ENCODE measurements at places on chromosomes 5 and 9.

GRCh38 chr5:23289162-23289561 is 218.2 kb upstream of the PRDM9 start:
- DNase-seq, result no peak

DNA sequence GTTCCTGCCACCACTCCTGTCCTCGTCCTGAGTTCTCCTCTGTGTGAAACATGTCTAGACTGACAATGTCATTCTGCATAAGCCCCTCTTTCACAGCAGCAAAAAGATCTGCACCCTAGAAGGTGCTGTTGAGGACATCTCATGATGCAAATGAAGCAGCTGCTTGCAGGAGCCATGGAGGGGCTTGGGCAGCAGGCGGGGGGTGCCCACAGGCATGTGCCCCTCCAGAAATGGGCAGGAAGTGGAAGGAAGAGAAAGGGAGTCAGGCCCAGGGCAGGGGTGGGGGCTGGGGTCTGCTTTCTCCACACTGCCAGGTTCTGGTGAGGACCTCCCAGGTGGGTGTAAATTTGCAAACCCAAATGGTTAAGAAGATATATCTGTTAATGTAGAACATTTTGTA is 54.5 kb upstream of the KCNMB1 start:
- DNase-seq, result no peak

DNA sequence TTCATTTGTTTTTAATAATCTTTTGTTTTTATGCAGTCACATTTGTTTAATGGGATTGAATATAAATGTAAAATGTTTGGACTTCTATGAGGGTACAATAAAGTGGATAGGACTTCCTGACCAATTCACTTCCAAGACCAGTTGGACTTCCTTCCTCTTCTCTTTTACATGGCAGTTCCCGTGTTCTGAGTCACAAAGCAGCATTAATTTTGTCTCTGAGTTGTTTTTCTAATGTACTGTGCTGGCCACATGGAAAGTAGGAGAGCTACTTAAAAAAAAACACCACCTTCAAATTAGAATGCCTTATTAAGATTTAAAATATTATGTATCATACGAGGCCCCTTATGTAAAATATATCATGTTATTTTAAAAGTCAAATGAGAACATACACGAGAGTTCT is 87.3 kb downstream of the CCDC171 start:
- no peak for DNase-seq

- DNase-seq, result no peak
Observed at GRCh38 chr5:120146787-120147186, 317.3 kb upstream of the PRR16 start.

- no peak for DNase-seq
Observed at GRCh38 chr5:111643499-111643898, 113.5 kb downstream of the NREP start.

DNA sequence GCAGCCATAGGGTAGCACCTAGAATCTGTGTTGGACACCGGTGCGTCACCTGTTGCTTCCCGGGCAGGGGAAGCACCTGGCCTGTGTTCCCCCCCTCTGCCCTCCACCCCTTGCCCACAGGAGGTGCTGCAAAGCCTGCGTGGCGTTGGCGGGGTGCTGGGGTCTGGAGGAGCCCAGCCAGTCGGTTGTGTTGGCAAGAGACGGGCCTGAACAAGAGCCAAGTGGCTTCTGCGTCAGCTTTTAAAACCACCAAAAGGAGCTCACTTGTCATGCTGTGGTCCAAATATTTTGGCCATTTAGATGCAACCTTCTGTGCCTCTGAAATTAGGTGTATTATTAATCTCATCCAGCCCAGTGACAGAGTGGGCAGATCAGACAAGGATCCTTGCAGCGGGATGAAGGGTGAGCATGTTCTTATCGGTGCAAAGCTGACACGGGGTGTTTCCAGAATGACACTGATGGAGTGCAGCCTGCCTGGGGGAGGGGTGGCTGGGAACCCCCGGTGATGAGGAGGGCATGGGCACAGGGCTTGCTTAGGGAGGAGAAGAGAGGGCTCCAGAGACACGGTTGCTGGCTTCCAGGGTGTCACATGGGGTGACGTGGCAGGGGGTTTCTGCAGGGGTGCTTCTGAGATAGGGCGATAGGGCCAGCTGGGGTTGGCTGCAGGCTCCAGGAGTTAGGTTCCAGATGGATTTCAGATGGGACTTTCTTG is 9.7 kb upstream of the RXRA start:
- peak; percentile 78 for DNase-seq

DNA sequence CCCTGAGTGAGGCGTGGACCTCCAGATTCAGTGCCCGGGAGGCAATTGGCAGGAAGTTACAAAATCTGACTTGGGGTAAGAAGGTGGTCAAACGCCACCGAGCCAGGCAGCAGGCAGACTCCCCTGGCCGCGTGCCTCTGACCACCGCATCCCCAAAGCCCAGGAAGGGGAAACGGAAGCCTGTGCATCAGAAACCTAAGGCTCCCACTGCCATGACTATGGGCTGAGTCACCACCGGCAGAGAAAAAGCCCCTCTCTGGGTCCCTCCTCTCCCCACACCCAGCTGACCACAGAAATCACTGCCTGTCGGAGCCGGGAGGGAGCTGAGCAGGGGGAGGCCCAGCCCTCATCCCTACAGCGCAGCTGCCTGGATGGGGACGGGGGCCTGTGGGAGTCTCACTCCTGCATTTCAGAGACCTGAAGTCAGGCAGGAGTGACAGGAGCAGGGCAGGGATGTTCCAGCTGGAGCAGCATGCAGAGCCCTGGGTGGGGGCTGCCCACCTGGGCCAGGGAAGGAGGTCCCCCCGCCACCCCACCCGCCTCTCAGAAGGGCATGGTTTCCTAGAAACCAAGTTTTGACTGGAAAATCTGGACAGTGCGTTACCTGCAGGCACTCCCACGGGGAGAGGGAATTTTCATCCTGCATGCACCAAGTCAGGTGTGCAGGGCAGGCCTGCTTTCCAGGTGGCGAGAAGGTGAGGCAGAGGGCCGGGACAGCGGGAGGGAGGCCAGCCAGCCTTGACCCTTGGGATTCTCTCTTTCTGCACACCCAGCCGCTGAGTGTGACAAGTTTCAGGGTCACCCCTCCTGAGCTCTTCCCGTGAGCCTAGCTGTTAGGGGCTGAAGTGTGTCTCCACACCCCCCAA is 68.2 kb downstream of the LRSAM1 start:
- peak; percentile 95 for DNase-seq

- DNase-seq, result no peak
Observed at GRCh38 chr5:1800472-1801221, 560 bp upstream of the NDUFS6 start.

DNA sequence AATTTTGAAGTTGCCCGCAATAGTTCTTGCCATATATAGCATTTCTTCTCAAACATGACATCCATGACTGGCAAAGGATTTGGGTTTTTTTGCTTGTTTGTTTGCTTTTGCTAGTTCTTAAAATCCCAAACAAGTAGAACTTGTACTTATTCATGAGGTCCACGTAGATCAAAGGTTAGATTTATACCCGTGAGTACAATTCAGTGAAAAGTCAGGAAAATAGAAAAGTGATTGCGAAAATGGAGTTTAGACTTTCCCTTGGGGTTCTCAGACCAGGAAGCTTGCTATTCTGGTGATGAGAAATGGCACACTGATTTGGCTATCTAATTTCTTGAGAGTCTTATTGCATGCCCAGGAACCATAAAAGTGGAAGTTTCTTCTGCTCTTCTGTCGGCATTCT is 304.7 kb downstream of the CTNND2 start:
- DNase-seq, result no peak

DNA sequence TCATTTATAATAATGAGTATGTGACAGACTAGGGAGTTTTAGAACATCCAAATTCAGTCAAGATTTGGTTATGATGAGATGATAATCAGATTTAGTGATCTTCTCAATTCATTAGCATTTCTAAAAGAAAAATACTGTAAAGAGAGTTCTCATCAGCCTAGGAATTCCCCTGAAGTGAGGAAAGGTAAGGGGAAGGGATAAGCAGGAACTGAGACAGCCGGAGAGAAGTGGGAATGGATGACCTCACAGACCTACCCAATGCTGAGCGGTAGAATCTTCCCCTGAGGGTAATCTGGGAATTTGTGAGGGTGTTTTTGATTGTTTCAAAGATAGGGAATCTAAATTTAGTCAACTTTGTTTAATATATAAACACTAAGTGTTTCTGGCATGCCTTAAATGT is 16.7 kb upstream of the GPBP1 start:
- no peak for DNase-seq

DNA sequence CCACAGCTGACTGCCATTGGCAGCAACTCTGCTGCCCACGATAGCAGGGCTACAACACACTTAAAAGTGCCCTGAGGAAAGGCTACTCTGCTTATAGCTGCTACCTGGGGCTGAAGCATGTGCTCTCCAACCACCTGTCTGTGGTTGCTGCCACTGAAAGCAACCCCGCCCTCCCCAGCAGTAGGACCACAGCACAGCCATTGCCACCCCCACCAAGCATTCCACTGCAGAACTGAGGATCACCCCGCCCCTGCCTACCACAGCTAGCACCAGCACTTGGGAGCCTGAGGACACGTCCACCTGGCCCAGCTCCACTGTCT is 85.8 kb downstream of the LPAR1 start:
- no peak for DNase-seq

- DNase-seq, result no peak
Observed at GRCh38 chr5:80182809-80183580, 72.9 kb downstream of the SERINC5 start.

GRCh38 chr5:6107675-6108539 is 270.4 kb downstream of the MED10 start:
- DNase-seq, result no peak

DNA sequence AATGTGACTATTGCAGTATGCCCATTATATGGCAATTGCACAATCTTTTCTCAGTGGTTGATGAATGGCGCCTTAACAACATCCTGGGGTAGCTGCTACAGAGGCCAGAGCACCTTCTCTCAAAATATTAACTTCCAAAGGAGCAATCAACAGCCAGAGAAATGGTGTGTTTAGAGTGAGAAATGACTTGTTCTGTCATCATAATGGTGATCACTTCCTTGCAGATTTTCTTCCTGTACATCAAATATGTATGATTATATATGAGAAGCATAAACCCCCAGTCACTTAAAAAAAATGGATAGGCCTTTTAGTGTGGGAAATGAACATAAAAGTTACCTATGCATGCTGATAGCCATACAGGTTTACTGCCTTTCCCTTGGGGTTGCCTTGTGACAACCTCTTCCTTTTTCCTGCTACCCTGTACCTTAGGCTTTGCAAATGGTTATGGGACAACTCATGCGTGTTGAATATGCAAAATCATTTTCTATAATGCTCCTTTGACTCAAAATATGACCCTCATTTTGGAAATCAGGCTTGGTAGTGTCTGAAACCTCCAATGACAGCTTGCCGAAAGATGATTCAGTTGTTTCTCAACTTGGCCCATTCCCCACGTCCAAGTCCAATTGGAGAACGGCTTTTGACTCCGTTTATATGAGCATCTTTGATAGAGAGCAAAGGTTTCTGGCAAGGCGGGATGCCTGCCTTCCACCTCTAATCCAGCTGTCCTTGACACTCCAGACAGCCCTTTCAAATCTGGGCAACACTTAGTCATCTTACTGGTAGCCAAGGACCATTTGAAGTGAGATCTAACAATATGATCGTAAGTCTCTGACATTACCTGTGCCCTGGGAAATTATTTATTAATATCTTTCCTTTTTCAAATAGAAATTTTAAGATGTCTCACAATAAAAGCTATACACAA is 69.3 kb downstream of the SLC1A1 start:
- no peak for DNase-seq

All from AG10803 (cell line).